ENCODE measurements at places on chromosomes 2 and 18.

- no peak for DNase-seq
Measured at GRCh38 chr2:20351555-20352229, 1.0 kb upstream of the PUM2 start.

DNA sequence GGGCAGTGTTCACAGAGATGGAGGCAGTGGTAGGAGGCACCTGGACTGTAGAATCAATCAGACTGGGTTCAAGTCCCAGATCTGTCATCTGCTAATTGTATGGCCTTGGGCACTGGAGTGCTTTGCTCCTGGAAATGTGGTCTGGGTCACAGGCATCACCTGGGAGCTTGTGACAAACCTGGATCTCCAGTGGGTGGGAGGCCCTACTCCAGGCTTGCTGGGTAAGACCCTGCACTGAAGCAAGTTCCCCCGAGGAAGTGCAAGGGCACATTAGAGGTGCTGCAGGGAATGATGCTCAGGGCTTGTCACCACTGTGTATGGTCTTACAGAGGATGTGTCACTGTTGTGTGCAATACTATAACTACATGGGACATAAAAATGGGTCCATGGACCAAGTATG is 220.5 kb upstream of the ID2 start:
- DNase-seq = no peak

GRCh38 chr2:77873506-77873905 is 351.3 kb upstream of the LRRTM4 start:
- no peak for DNase-seq

DNA sequence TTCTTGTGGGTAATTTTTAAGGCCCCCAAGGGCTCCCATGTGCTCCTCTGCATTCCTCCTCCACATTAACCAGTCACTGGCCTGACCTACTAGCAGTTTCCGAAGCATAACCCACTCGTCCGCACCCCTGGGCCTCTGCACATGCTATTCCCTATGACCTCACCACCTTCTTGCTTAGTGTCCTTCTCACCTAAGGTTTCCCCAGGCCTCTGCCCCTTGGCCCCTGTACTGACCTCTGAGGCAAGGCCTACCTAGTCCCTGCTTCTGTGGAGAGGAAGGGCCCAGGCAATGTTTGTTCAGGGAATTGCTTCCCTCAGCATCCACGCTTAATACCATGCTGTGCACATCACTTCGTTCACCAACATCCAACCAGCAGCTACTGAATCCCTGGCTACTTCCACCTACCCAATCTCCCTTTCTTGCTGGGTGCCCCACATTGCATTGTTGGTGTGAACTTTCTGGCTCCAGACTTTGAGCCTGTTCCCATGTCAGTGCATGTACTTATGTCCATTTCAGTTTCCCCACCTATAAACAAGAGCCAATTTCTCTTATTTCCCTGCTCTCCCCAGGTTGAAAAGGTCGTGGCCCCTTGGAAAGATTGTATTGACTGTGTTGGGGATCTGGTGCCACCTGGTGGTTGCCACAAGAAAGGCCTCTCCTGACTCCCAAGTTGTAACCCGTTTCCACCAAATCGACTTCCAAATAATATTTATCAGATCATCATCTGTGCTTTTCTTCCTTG is 19.2 kb upstream of the TMEM177 start:
- peak; percentile 48 for DNase-seq

- DNase-seq = no peak
Measured at GRCh38 chr18:67232991-67233390, 283.5 kb downstream of the DSEL start.

DNA sequence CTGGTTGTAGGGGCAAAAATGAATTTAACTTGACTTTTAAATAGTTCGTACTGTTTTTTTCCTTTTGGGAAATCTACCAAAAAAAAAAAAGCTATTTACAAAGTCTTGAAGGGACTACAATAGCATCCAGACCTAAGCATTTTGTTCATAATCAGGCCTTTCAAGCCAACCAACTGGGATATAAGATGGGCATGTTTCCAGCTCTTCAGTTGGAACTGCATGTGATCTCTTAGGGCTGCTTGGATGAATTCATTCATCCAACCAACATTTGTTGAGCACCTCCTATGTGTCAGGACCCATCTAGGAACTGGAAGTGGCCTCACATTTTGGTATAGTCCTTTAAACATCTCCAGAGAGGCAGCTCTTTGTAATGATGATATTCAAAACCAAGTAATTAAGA is 98.6 kb downstream of the AAK1 start:
- DNase-seq = no peak

DNA sequence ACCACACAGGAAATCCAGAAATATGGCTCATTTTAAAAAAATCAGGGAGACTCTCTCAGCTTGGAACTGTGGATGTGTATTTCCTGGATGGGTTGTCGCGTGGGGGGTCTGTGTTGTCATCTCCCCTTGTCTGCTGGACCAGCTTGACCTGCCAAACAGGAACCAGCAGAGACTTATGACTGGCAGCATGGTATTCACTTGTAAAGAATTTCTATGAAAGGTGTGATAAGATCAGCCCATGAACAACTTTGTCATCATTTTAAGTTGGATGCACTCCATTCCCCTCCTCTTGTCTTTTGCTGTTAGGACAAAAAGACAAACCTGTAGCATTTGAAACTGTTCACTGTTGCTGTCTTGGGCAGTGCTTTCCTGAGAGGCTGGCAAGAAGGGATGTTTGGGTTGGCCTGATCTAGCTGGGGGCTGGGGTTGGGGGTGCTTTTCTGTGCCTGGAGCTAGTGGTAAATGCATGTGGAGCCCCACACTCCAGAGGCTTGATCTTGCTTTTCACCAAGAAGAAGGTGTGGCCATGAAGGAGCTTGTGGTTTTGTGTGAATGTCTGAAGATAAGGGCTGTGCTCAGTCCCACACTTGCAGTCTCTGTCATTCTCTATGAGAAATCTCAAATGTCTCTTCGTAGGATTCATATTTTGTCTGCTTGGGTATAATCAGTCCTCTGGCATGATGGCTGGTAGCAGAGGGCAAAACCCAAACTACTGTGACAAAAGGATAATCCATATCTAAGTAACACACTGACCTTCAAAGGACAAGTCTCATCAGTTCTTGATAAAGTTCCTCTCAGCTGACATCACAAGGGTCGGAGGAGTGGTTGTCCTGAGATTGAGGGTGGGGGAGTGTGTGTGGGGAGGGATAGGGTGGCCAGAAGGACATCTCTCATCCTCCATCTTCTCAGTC is 39.0 kb downstream of the RALB start:
- peak; percentile 28 for DNase-seq

DNA sequence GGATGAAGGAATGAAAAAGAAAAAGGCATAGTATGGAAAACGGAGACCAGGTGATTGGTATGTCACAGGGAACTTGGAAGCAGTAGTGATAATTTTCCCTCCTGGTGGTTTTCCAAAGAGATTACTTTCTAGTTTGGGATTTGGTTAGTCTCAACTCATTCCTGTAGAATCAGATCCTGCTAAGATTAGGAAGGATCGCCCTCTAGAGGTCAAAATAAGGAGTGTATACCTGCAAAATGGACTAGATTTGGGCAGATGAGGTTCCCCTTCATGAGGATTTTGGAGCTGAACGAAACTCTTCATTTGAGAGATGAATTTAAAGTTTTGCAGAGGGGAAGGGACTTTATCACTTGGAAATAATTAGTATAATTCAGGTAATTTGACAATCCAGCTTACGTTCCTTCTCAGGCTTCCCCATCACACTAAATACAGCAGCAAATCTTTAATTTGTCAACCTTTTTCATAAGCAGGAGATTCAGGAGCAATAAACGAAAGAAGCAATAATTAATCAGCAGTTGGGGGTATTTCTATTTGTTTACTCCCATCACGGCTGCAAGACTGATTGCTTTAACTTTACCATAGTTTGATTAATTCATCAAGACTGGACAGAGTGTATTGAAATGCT is 65.2 kb downstream of the CCDC195 start:
- DNase-seq = peak; percentile 62

DNA sequence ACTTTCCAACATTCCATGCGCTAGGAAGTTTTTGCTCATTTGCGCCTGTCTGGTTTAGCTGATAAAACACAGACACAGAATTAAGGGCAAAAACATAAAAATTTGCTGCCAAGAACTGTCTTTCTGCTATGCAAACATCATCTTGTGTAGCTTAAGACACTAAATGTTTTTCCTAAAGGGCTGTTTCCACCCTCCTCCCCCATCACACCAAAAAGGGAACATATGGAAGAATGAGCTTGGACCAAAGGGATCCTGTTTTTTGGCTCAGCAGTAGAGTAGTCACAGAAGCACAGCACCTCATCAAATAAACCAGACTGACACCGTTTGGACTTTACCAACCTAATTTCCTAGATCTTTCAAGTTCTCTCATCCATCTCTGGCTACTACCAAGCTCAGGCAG is 210.1 kb downstream of the ZNF521 start:
- no peak for DNase-seq

- DNase-seq = no peak
Measured at GRCh38 chr18:34126121-34126520, 98.6 kb downstream of the NOL4 start.

DNA sequence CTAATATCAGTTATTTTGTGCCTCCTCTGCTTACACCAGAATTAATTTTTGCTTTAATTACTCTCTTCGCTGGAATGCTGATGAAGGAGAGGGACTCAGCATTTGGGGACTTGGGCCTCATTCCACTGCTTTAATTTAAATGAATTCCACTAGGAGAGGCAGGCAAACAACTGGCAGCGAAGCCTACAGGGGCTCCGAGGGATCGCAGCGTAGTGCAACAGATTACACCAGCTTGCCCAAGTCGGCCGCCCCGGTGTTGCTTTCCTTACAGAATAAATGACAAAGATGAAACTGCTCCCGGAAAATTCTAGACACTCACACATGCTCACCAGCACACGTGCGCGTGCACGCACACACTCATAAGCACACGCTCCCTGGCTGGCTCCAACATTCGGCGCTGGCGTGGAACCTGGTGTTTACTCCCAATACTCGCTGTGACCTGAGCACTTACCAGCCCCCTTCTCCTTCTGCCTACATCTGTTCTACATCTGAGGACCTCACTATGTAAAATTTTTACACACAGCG is 175.4 kb downstream of the ZNF521 start:
- DNase-seq = no peak

DNA sequence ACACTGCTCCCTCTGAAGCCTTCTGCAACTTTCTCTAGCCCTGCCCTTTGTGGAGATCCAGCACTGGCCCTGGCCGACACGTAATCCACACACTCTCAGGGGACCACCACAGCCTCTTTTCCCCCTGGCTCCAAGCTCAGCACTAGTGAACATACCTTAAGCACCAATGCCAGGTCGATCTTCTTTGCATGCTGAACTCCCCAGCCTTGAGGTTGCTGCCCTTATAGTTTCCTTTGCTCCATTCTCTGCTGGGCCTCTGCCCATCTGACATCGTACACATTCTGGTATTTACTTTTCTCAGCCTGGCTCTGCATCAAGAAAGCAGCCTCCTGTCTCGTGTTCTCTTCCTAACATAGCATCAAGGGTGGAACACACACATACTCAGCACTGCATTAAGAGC is 361.5 kb downstream of the LPIN1 start:
- DNase-seq = no peak

DNA sequence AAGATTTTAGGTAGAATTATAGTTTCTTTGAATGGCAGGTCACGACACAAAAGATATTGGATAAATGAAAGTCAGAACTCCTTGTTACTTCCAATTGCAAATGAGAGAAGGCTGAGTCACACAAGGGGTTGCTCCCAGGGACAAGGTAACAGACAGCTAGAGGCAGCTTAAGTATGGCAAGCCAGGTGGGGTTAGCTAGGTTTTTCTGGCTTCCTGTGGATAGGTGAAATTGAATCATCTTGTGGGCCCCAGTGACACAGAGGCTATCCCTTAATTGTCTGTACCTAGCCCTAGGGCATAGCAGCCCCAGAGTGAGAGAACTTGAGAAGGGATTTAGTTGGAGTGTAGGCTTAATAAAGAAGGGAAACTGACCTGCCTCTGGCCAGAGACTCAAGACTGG is 407.7 kb upstream of the SLC8A1 start:
- DNase-seq = no peak

DNA sequence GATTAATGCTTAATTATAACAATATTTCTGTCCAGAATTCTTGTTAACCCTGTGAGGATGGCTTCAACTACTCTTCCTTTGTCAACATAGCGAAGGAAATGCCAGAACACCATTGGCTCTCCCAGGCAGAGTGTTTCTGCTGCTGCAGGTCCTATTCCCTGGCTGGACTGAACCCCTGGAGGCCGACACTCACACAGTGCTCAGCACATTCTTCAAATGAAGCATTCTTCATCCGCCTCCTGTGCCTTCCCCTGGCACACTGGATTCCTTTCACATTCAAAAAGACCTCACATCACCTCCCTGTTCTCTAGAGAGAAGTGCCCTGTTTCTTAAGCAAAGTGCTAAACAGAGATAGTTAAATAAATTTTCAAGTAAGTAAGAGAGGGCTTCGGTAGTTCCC is 187.3 kb upstream of the MSH6 start:
- no peak for DNase-seq

- no peak for DNase-seq
Measured at GRCh38 chr2:19138264-19138825, 220.1 kb downstream of the OSR1 start.

DNA sequence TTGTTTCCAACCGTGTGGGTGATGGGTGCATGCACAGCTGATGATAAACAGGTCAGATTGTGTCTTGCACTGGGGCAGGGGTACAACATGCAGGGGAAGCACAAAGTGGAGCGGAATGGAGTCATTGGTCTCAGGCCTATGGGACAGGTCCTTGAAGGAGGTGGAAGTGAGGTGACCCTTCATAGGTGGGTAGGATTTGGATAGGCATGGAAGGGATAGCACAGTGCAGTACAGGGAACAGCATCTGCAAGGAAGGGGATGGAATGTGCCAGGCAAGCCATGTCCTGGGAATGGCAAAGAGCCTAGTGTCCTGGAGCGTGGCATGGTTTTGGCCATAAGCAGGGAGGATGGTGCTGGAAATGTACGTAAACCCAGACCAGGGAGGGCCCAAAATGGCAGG is 143.9 kb downstream of the CAPN13 start:
- no peak for DNase-seq

DNA sequence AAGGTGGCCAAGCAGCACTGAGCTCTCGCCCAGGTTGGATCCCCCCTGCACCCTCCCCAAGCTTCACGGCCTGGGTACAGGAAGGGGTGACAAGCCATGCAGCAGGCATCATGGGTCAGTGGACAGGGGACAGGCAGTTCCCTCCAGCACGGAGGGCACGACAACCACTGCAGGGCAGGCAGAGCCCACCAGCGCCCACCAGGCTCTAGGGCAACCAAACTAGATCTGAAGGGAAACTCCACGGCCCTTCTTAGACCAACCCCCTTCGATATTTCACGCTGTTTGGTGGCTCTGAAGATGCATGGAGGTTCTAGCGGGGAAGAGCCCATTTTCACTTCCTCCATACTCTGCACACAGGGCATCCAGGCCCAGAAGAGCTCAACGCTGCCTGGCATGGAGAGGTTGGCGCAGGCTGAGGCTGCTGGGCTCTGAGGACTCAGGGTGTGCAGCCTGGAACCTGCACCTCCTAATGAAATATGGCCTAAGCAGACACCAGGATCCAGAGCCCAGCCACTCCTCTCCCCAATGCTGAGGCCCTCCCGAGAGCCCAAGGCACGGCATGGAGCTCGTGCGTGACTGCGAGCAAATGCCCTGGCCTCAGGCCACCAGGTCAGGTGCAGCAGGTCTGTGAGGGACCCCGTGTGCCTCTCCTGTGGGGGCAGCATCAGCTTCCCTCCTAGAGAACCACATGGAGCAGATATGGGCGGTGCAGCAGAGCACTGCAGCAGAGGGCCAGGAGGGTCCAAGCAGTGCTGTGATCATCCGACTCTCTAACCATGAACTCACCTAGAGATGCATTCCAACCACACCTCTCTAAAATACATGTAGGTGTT is 8.7 kb upstream of the MTERF4 start:
- DNase-seq = no peak

GRCh38 chr2:224875153-224875552 is 159.0 kb upstream of the CCDC195 start:
- DNase-seq = no peak

GRCh38 chr2:173653432-173653805 is 298.7 kb downstream of the CDCA7 start:
- no peak for DNase-seq

Data from KBM-7 (cell line).